ENCODE measurements at places on chromosomes 12 and 14. TPM values are rescaled to one million over a fixed set of nuclear protein-coding genes. Genes with fewer than 3 reads are reported as not detected.
A peak's percentile ranks its signal among the peaks of the same experiment; 100 is the strongest.

Gene SIRT4
- 1.5 TPM for total RNA-seq

Gene LBHD2
- not detected for total RNA-seq

Gene COL2A1
- total RNA-seq: not detected

Gene CEBPE
- total RNA-seq: not detected

Gene SLC4A8
- 2.4 TPM for total RNA-seq

Gene HCAR3
- total RNA-seq: not detected

- peak; percentile 37 for DNase-seq
Observed at GRCh38 chr14:26394150-26394810, 203.6 kb downstream of the NOVA1 start.

- DNase-seq: no peak
Observed at GRCh38 chr12:118574288-118574687, 197.9 kb downstream of the SUDS3 start.

GRCh38 chr14:62077676-62078261, 315.5 kb downstream of the SNAPC1 start:
- DNase-seq: no peak

GRCh38 chr12:27008081-27008480, 6.1 kb downstream of the TM7SF3 start:
- no peak for DNase-seq

DNA sequence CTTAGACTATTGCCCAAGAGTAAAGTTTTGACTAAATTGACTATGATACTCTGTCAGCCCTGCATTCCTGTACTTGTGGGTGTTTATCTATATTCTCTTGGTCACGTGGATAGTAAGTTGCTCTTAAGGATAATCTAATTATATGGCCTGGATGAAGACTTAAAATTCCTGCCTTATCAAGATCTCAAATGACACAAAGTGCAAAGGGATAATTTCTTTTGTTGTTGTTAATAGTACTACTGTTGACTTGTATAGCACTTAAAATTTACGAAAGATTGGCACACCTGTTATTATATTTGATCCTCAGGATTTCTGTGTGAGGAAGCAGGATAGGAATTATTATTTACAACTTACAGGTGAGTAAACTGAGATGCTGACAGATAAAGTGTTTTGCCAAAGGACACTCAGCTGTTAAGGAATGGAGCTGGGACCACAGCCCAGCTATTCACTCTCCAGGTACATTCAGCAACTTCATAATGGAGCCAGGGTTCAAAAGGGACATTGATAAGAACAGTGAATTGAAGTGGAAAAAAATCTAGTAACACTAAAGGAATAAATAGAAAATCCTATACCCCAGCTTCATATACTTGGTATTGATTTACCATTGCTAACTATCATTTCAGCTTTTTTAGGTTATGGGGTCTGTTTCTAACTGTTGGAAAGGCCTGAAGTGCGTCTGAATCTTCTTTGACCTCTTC, 53.4 kb upstream of the EVL start:
- DNase-seq: no peak

DNA sequence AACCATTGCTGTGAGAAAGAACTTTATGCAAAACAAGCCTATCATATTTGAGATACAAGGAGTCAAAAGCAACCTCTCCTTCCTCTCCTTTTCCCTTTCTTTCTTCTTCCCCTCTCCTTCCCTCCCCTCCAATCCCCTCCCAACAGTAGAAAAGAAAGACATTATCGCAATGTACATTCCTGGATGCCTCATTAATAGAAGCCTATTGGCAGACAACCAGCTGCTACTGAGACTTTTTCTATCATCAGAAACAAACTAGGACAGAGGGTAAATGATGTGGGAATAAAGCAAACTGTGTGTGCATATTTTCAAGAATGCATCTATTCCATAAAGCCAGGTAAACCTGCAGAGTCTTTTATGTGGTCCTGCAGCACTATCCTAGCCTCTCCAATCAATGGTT, 237.2 kb downstream of the ITPR2 start:
- DNase-seq: no peak

DNA sequence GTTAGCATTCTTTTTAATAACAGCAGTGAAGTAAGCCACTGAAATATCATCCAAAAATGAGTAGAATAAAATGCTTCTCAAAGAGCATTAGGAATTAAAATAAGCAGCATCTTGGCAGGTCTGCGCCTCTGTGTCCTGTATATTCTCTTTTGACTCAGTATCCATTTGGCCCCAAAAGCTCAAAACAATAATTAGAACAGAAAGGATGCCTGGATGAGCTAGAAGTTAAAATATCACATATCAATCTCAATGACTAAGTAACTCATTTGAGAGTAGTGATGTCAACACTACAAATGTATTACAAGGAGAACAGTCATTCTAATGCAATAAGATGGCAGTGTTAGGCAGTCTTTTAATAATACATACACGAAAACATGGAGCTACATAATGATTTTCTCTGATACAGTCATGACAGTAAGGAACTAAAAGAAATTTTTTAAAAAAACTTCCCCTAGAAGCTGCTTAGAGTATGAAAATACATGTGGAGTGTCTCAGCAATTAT, 160.9 kb upstream of the ABCD2 start:
- DNase-seq: no peak

DNA sequence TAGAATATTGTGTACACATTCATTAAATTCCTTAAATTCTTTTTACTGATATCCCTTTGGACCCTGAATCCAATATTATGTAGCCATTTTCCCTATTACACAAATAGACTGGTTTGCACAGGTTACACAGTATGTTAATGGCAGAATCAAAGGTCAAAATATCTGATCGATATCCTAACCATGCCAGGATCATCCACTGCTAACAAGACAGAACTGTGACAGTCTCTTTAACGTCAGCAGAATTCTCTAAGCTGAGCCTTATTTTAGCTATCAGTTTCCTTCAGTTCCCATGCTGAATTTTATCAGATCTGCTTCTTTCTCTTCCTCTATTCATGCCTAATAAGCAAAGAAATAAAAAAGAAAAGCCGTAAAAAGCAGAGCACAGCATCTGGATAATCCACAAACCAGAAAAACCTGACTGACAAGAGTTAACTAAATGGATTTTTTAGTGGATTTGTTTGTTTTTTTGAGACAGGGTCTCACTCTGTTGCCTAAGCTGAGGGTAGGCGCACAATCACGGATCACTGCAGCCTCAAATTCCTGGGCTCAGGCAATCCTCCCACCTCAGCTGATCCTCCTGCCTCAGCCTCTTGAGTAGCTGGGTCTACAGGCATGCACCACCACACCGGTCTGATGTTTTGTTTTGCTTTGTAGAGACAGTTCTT, 130.4 kb downstream of the PAWR start:
- DNase-seq: no peak

DNA sequence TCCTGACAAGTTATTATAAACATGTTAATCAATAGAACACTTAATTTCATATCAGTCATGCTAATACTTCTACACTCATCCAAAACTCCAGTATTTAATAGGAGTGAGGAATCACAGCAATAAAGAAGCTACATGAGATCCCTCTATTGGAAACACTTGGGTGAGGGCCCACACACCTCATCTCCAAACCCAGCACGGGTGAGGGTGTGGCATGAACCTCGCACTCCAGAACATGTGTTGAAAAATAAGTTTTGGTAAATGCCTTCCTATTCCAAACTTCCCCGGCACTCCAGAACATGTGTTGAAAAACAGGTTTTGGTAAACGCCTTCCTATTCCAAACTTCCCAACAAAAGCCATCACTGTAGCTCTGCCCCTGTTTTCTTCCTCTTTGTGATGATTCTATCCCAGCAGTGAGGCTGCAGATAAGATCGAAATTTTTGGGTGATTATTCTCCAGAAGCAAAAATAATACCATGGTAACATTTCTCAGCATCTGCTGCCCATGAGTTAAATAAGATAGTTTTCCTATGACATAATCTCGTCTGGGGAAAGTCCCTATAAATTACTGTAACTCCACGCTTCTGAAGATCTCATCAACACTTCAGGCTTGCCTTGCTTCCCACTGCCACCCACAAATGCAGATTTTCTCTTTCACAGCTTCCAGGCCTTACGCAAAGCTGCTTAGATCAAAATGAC, 24.4 kb upstream of the PTPRB start:
- no peak for DNase-seq

- peak; percentile 72 for DNase-seq
Observed at GRCh38 chr12:62714774-62715721, 219.9 kb downstream of the PPM1H start.

All from kidney (tissue), 22 donors.